Stimulated activated CD4-positive, alpha-beta T cell treated with anti-CD3 and anti-CD28 coated beads, TNF-alpha, amount 100 ng/mL, for 4 hours (primary cell): ENCODE measurements at places on chromosomes 12 and 14.

GRCh38 chr12:107515446-107515958 is 170.1 kb upstream of the PWP1 start:
- no peak for DNase-seq

DNA sequence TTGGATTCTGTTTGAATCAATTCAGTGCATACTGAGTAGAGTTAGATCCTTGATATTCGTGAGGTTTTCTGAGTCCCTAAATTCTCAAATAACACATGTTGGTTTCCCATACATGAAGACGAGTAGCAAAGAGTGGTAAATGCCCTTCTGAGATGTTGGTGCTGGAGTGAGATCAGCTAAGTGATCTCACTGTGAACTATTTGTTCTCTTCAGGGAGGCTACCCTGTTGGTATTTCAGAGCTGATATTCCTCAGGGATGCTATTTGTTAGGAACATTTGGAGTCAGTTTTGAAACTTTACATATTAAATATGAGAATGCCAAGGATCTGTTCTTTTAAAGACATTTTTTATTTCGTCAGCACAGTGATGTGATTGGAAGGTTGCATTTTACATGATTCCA is 54.7 kb downstream of the SUSD6 start:
- DNase-seq = no peak

DNA sequence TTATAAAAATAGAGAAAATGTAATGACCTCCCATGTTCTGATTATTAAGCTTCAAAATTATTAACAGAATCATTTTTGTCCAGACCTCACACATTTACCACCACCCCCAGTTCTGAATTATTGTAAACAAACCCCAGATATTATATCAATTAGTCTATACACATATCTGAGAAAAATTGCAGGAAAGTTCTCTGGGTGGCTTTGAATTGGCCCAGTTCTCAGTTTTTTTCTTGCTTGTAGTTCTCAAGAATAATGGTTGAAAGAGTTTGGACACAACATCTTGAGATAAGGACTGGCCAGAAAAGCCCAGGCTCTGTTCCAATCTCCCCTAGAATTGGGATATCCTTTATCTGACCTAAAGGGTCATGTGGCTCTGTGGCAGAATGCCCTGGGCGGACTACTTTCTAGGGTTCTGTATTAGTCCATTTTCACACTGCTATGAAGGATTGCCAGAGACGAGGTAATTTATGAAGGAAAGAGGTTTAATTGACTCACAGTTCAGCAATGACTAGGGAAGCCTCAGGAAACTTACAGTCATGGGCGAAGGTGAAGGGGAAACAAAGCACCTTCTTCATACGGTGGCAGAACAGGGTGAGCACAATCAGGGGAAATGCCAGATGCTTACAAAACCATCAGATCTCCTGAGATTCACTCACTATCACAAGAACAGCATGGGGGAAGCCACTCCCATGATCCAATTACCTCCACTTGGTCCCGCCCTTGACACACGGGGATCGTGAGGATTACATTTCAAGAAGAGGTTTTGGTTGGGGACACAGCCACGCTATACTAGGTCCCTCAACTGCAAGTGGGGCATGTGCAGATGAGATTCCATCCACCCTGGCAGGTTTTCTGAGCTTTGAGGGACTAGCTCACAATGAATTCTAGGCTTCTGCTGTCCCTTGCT is 1504.6 kb upstream of the FLRT2 start:
- DNase-seq = no peak

DNA sequence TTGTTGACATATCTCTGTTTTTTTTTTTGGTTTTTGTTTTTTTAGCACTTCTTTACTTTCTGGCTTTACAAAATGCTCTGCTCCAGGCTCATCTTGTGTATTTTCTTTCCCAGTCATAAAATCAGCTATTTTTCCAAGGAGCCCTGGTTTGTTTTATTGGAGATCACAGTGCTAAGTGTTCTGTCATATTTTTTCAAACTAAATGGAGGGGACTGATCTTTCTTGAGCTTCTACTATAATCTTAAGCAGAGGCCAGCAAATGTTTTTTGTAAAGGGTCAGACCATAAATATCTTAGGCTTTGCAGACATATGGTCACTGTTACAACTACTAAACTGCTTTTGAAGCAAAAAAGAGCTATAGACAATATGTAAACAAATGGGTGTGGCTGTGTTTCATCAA is 30.6 kb upstream of the LIN7A start:
- DNase-seq = no peak

- DNase-seq = no peak
These were observed 41.9 kb downstream of the PTGER2 start for GRCh38 chr14:52356025-52356424.

- no peak for DNase-seq
These were observed 902 bp downstream of the ABCD2 start for GRCh38 chr12:39618701-39619100.

- no peak for DNase-seq
These were observed 64.9 kb upstream of the GALNT9 start for GRCh38 chr12:132393991-132394949.

- DNase-seq = no peak
These were observed 94.2 kb downstream of the LLPH start for GRCh38 chr12:66036317-66036716.

GRCh38 chr12:20187456-20187855 is 180.9 kb upstream of the PDE3A start:
- no peak for DNase-seq

GRCh38 chr12:47711448-47711847 is 5.6 kb upstream of the RPAP3 start:
- no peak for DNase-seq

GRCh38 chr14:25411781-25412757 is 362.1 kb upstream of the STXBP6 start:
- DNase-seq = no peak

- no peak for DNase-seq
These were observed 67.7 kb downstream of the CALM1 start for GRCh38 chr14:90464481-90464880.

GRCh38 chr14:21205678-21206581 is 50.1 kb upstream of the OR5AU1 start:
- no peak for DNase-seq

DNA sequence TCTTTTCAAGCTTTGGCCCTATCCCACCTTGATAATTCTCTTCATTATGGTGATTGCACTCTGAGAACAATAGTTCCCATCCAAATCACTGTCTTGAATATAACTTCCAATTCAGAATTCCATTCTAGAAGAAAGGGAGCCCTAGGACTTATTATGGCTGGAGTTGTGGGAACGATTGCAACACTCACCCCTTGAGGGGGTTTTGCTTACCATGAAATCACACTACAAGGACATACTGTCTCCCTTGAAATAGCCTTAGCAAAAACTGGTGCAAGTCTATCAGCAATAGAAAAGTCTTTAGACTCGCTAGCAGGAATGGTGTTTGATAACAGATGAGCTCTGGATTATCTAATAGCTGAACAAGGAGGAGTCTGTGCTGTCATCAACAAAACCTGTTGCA is 31.4 kb upstream of the OXA1L start:
- no peak for DNase-seq

DNA sequence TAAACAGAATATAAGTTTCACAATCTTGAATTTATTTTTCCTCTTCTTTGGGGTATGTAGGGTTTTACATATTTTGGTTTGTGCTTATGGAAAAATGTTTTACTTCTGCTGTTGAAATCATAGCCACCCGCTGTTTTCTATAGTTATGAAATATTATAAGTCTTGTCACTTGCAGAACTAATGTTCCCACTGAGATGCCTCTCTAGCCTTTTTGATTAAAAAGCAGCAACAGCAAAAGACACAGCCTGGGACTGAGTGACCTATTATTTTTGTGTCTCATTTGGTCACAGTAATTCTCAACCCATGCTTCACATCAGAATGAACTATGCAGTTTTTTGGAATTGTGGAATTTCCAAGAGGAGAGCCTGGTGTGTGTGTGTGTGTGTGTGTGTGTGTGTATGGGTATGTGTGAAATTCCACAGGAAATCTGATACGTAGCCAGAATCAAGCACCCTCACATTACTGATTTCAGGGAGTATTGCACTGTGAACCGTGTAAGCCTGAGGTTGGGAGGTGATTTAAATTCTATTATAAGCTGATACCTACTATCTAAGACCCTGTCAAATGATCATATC is 55.7 kb upstream of the FRMD6 start:
- DNase-seq = no peak

- no peak for DNase-seq
These were observed 172.2 kb upstream of the ATP2B1 start for GRCh38 chr12:89880690-89881350.

DNA sequence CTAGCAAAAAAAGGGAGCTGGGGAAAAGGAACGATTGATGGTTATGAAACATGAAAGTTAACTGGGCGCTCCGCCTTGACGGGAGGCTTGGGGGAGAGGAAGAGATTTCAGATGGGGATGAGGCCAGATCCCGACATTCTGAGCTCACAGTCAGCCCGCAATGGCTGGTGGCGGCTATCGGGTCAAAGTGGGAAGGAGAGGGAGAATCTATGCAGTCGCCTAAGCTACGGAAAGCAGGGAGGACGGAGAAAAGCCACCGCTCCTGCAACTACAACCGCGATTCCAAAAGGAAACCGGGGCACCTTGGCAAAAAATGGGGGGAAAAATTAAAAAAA is 502 bp downstream of the MPHOSPH9 start:
- DNase-seq = no peak

GRCh38 chr14:38137005-38137404 is 70.7 kb upstream of the SSTR1 start:
- no peak for DNase-seq

DNA sequence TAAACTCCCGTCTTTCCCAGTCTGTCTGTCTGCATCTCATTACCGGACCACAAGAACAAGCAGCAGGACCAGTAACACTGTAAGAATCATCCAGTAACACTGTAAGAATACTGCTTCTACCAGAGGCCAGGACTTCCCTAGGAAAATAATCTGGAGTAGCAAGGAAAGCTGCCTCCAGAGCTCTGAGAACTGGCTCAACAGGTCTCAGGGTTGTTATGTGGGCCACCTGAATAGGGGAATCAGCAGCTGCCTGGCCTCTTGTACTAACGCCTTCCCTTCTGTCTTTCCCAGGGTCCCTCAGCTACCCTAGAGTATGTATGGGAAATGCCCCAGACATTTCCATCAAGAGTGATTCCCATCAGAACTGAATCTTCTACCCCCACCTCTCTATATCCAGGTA is 954 bp upstream of the SLC39A2 start:
- DNase-seq = no peak

DNA sequence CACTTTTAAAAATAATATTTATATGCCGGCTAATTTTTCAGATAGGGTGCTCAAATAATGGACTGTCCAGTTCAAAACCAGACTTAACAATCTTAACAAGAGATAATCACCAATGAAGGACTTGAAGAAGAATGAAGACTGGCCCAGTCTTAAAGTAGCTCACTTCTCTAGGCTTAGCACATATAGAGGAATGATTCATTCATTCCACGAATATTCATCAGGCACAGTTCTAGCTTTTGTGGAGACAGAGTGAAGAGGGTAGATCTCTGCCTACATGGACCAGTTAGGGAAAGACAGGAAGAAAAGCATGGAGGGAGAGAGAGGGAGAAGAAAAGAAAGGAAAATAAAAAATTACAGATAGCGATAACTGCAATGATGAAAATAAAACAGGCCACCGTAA is 42.8 kb upstream of the METAP2 start:
- DNase-seq = no peak

GRCh38 chr12:107522692-107523477 is 162.7 kb upstream of the PWP1 start:
- DNase-seq = no peak

DNA sequence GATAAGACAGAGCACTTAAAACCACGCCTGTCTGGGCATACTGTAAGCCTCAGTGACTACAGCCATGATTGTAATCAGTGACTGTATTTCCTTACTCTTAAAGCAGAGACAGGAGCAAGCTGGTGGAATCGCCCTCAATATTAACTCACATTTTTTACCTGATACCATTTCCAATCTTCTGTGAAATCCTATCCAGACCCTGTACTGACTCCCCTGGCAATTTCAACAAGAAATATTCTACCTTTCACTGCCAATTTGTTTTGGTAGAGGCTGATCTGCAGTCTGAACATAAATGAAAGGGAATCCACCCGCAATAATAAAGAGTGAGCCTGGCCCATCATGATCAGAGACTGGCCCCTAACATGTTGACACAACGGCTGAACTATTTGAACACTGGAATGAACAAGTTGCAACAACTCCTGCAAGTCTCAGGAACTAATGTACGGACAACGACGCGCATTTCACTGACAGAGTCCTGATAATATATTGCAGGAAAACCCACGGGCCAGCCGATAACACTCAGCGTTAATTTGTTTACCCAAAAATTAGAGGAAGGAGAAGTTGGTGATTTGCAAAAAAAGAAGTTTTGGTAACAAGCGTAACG is 195.5 kb upstream of the BTG1 start:
- no peak for DNase-seq

DNA sequence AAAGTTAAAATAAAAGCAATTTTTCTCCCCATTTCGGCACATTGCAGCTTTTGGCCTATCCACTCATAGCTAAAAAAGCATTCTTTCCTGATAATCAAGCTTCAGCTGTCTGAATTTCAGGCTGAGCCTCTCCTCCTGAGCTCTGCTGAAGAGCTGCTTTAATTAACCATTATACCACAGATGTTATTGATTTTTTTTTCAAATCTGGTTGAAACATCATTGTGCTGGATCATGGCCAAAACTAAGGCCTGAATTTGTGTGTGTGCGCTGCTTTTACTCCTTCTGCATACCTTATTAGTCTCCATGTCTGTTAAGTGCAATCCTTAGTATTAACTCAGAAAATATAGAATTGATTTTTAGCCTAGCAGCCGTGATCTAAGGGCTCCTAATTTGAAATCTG is 52.3 kb downstream of the MBIP start:
- no peak for DNase-seq

GRCh38 chr12:102302553-102302952 is 104.9 kb upstream of the PMCH start:
- DNase-seq = no peak

DNA sequence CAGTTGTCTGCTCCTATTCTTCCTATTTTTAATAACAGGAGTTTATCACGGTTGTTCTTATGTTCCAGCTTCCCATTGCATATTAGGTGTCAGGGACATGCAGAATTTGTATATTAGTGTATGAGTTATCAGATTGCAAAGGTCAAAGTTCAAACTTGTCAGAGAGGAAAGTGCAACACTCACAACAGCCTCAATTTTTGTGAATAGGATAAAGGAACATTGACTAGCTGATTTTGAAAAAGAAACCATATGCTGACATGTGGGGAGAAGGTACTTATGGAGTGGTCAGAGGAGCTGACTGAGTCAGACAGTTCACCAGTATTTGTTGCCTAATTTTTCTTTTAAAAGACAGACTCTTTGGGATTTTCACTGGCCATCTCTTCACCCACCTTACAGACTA is 222.1 kb downstream of the C12orf50 start:
- no peak for DNase-seq

- no peak for DNase-seq
These were observed 261.7 kb upstream of the FOXN3 start for GRCh38 chr14:89678768-89679167.

GRCh38 chr12:26723379-26724308 is 109.3 kb downstream of the ITPR2 start:
- no peak for DNase-seq

GRCh38 chr12:1839956-1840951 is 19.9 kb downstream of the LRTM2 start:
- no peak for DNase-seq
